ENCODE measurements at places on chromosomes 6 and 20.

GRCh38 chr6:159203304-159204005, 34.3 kb downstream of the FNDC1 start:
- DNase-seq, result no peak

DNA sequence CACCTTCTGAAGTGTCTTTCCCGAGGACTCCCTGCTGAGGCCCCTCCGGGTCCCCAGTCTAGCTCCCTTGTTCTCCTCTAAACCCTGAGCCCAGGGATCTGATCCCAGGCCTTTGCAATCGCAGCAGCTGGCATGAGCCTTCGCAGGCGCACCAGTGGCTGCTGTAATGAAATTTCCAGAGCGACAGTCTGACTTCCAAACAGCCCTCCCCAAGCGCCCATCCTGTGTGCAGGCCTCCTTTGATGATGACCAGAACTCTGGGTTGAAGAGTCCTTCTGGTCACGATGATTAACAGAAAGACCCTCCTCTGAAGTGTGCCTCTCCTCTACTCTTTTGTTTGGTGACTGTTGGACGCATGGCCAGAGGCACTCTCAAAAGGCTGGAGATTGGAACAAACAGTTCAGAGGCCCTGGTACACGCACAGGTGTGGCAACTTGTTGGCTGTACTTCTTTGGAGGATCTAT, 89.1 kb upstream of the MPC1 start:
- DNase-seq, result peak; percentile 14

DNA sequence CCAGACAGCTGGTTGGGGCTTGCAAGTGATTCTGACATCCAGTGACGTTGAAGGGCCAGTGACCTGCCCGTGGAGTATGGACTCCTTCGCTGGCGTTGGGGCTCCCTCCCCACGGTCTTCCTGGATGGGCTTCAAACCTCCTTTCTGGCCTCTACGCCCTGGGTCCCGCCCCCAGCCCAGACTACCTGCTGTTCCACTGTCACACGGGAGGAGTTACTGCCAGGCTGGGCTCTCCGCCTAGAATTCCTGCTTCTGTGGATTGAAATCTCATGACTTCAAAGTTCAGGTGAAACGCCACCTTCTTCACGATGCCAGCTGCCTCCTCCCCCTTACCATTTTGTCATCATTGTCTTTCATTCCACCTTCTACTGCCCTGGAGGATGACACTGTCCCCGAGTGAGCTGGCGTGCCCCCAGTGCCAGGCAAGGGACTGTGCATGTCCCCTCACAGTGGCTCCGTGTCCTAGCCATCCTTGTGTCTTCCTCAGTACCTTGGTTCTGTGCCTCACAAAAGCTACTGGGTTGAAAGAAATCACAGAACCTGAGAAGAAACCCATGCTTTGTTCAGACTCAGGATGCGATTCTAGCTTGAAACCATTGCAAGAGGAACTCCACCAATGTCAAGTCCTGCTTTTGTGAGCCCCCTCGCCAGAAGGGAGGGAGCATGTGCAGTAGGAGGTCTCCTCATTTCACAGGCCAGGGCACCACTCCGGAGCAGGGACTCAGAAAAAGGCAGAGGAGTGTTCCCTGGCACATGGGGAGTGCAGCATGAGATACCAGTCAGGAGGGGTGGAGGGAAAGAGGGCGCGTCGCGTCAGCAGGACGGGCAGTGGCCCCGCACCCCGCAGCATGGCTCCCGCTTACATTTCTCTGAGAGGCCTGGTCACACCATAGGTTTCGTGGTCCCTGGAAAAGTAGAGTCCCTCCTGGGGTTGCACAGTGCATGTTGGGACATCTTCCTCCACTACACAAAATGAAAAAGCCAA, 11.0 kb upstream of the IRF4 start:
- DNase-seq, result peak; percentile 23

GRCh38 chr6:116625872-116626271, 9.6 kb downstream of the RSPH4A start:
- no peak for DNase-seq

DNA sequence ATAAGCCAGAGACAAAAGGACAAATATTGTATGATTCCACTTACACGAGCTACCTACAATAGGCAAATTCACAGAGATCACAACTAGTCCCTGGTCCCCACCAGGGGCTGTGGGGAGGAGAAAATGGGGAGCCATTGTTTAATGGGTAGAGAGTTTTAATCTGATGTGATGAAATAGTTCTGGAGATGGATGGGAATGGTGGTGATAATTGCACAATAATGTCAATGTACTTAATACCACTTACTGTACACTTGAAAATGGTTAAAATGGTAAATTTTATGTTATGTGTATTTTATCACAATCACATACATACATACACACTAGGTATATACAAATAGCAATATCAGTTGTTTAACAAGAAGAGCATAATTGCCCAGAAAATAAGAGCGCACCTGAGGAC, 24.3 kb upstream of the GSTA3 start:
- DNase-seq, result no peak

DNA sequence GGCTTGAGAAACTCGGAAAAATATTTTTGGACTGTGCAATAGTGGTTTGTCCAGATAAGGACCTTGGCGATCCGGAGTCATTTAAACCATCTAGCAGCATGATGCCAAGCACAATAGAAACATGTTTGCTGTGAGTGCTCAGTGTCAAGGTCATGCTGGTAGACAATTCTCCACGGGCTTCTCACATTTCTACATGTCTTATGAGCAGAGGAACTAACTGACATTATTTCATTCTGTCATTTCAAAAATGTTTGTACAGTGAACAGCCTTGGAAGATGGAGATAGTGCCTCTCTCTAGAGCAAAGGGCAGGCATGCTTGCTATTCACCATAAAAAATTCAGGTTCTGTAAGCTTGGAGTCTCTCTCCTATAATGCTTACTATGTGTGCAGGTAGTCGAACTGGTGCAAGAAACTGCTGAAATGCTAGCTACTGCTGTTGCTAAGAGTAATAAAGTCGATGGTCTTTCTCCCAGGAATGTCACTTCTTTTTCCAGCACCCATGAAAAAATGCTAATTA, 25.4 kb upstream of the CCN2 start:
- DNase-seq, result no peak

DNA sequence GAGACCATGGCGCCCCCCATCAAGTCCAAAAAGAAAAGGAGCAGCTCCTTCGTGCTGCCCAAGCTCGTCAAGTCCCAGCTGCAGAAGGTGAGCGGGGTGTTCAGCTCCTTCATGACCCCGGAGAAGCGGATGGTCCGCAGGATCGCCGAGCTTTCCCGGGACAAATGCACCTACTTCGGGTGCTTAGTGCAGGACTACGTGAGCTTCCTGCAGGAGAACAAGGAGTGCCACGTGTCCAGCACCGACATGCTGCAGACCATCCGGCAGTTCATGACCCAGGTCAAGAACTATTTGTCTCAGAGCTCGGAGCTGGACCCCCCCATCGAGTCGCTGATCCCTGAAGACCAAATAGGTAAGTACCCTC, 41.7 kb upstream of the NAA20 start:
- DNase-seq, result no peak

GRCh38 chr6:11207199-11207968, 25.1 kb downstream of the NEDD9 start:
- no peak for DNase-seq

DNA sequence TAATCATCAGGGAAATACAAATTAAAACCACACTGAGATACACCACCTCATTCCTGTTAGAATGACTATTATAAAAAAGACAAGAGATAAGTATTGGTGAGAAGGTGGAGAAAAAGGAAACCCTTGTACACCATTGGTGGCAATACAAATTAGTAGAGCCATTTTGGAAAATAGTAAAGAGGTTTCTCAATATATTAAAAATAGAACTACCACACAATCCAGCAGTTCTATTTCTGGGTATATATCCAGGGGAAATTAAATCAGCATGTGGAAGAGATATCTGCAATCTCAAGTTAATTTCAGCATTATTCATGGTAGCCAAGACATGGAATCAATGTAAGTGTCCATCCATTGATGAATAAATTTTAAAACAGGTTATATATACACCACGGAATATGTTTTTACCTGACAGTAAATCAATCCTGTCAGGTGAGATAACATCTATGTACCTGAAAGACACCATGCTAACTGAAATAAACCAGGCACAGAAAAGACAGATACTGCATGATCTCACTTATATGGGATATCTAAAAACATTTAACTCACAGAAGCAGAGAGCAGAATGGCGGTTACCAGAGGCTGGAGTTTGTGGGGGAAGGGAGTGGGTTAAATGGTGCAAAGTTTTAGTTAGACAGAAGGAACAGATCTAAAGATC, 64.1 kb downstream of the SHPRH start:
- no peak for DNase-seq

DNA sequence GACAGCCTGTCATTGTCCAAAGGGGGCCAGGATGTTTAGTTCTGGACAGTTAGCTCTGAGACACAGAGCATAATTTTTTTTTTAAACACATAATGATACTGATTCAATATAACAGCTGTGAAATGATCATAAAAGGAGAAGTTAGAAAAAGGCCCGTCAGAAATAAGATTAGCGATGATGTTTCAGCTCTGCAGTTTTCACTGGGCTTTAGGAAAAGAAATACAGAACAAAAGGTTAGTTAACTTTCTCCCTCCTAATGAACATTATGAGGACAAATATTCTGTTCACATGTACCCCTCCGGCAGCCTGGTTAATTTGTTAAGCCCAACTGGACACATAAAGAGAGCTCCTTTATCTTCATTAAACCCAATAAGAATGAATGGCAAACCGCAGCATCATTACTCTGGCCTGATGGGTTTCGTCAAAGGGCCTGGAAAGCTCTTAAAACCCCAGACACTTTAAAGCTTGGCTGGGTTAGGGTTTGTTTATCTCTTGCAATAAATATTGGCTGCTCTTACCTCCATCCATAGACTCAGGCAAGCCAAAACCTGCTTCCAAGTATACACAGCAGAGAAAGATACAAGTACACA, 394.6 kb downstream of the KIF16B start:
- DNase-seq, result no peak

DNA sequence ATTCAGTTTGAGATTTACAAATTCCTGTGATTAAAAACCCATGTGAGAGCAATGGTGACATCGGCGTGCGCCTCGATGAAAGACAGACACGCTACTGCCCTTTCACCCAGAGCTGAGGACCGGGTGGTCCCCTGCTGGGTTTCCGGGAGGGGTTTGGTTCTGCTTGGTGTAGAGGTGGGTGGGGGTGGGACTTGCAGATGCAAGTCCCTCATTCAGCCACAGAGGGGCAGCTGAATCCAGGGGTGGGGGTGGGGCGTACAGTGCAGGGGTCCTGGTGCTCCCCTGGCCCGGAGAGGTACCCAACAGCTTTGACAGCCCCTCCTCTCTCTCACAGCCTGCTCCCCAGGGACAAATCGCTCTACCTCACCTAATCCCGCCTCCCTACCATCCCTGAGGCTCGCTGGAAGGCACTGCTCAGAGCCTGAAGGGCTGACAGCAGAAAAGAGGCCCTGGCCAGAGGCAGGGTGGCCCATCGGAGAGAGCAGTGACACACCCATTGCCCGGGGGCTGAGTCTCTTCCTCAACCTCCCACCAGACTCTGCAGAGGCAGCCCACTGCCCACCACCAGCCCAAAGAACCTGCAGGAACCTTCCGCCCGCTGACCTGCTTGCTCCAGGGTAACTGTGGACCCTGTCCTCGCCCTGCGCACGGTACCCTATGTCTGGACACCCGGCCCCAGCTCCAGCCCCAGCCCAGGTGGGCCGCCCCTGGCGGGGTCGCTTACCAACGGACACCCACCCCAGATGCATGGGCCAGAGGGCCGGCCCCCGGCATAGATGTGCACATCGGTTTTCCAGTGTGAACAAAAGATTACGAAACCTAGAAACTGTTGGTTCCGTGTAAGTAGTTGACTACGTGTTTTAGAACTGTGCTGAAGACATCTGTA, 118.4 kb downstream of the JPH2 start:
- no peak for DNase-seq

GRCh38 chr20:36607586-36608387, 2.2 kb downstream of the RAB5IF start:
- no peak for DNase-seq

DNA sequence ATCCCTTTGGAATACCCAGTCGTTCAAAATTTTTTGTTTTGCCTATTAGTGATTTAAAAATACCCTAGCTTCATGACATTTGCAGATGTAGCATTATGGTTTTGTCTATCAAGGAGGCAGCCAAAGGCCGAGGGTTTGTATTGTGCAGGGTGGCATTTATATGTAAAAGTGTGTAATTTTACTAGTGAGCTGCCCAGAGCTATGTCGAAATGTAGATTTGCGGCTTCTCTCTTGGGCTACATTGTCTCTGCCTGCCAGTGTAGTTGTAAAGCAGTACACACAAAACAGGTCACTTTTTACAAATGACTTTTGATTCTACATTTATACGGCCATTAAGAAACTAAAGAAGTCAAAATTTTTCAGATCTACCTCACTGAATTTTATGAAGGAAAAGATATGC, 87.7 kb downstream of the TSHZ2 start:
- DNase-seq, result no peak

- DNase-seq, result no peak
Observed at GRCh38 chr6:154908723-154909122, 86.4 kb upstream of the TIAM2 start.

- DNase-seq, result no peak
Observed at GRCh38 chr6:169266746-169267591, 13.3 kb upstream of the THBS2 start.

- no peak for DNase-seq
Observed at GRCh38 chr20:19806806-19807190, 48.7 kb downstream of the RIN2 start.

GRCh38 chr20:22962567-22963439, 72.3 kb upstream of the SSTR4 start:
- no peak for DNase-seq

- no peak for DNase-seq
Observed at GRCh38 chr6:118135371-118135770, 228.3 kb downstream of the SLC35F1 start.

GRCh38 chr6:110646951-110647910, 168.0 kb downstream of the CDK19 start:
- peak; percentile 69 for DNase-seq

DNA sequence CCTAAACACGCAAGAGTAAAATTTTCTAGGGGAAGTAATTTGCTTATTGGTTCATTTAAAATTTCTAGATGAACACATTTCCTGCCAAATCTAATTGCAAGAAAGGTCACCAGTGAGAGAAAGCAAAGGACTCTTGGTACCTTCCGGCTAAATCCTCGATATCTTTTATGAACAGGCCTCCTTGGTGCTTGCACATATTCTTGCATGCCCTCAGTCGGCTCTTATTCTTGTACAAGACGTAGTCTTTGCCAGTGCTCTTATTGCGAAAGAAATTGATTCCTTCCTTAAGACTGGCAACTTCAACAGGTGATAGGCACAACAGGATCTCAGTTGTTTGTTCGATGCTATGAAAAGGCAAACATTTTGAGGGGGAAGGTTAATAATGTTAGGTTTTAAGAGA, 141.7 kb upstream of the CARMIL1 start:
- no peak for DNase-seq

GRCh38 chr6:8574311-8574710, 139.0 kb upstream of the SLC35B3 start:
- no peak for DNase-seq

- no peak for DNase-seq
Observed at GRCh38 chr6:16688984-16689636, 72.2 kb downstream of the ATXN1 start.

DNA sequence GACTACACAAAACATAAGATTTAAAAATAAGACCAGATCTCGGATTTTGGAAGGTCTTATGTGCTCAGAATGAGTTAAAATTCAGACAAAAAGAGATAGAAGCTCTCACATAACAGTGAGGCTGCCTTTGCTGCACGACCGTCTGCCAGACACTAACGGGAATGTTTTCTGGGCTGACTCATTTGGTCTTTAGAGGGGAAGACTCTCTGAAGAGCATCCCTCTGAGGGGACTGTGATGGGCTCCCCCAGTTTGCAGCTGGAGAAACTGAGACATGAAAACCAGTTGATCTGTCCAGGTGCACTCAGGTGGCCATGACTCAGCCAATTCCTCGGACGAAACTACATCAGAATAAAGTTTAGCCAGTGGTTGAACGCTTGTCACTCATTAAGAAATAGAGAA, 153.9 kb downstream of the RNASET2 start:
- no peak for DNase-seq

Measured in H9 (cell line).